T-helper 17 cell (primary cell): ENCODE measurements at places on chromosomes 5 and 9. TPM values are rescaled to one million over a fixed set of nuclear protein-coding genes. Genes with fewer than 3 reads are reported as not detected.

Gene TMEM215
- total RNA-seq: not detected

- H3K27ac ChIP-seq: no peak overlapping the region
- no peak overlapping the region for H3K4me3 ChIP-seq
- H3K4me1 ChIP-seq: peaks cover 24% of the 10 kb centered on the region
- peaks cover 11% of the 10 kb centered on the region for H3K36me3 ChIP-seq
- no peak for DNase-seq
Measured at GRCh38 chr9:77901771-77902170, 129.8 kb downstream of the GNAQ start.

DNA sequence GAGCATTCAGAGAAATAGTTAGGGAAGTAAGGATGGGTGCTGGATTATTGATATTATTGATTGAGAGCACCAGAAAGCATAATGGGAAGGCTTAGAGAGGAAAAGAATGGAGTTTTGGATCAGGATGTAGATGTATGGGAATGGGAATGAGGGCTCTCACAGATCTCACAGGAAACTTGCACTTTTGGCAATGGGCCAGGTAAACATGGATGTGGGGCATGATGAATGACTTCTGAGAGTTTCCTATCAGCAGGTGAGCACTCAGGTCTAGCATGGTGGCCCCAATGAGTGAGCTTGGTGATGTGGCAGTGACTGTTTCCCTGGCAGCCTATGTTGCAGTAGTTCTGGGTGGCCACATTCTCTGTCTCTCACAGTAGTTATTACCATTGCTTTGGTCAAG, 283.8 kb downstream of the FBXL7 start:
- DNase-seq: no peak
- H3K36me3 ChIP-seq: no peaks in the 10 kb centered on the region
- no peak overlapping the region for H3K27ac ChIP-seq
- H3K27me3 ChIP-seq: no peaks in the 10 kb centered on the region
- H3K4me1 ChIP-seq: no peaks in the 10 kb centered on the region
- H3K4me3 ChIP-seq: no peak overlapping the region

DNA sequence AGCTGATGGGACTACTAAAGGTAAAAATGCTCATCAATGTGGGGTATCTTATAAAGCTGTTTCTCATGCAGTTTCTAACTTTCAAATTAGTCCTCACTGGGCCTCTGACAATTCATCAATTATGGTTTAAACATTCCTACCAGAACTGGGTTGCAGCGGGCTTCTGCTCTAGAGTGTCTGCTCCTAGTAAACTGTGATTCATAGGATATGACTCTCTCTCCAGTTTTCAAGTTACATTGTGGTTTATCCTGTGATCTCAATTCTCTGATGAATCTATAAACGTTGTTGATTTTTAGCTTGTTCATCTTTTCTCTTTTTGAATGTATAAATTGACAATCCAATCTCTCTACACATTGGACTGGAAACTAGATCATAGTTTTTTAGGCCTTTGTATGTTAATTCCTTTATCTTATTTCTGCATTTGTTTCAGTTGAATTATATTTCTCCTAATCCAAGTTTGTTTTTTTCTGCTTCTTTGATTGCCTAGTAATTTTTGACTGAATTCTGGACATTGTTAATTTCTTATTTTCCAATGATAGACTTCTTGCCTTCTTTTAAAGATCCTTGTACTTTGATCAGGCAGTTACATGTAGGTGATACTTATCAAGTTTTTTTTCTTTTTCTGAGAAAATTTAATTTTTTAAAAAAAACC, 822.6 kb downstream of the TLE1 start:
- no peak for DNase-seq
- no peak overlapping the region for H3K27ac ChIP-seq
- H3K36me3 ChIP-seq: no peaks in the 10 kb centered on the region

Gene NEURL1B
- total RNA-seq: 0.23 TPM

DNA sequence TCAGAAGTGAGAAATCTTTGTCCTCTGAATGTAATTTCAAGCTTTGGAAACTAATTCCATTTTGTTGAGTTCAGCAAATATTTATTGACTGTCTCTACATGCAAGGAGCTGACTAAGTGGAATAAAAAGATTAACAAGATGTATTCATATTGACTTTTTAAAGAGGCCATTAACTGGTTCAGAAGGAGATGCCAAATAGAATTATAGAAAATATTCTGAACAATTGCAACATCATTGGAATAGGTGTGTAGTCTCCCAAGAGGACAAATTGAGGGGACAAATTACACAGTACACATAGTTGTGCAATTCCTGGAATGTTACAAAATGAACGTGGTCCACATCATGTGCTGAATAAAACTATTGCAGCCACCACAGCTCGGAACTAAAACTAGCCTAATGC, 224.2 kb downstream of the NPR3 start:
- peaks cover 5% of the 10 kb centered on the region for H3K27me3 ChIP-seq
- no peaks in the 10 kb centered on the region for H3K4me1 ChIP-seq
- no peaks in the 10 kb centered on the region for H3K36me3 ChIP-seq

- H3K27me3 ChIP-seq: no peaks in the 10 kb centered on the region
- H3K36me3 ChIP-seq: no peaks in the 10 kb centered on the region
- peak overlapping the region; percentile 3 for H3K27ac ChIP-seq
- H3K4me3 ChIP-seq: no peak overlapping the region
- peaks cover 9% of the 10 kb centered on the region for H3K4me1 ChIP-seq
- DNase-seq: no peak
Measured at GRCh38 chr5:79800979-79801827, 111.6 kb downstream of the CMYA5 start.

DNA sequence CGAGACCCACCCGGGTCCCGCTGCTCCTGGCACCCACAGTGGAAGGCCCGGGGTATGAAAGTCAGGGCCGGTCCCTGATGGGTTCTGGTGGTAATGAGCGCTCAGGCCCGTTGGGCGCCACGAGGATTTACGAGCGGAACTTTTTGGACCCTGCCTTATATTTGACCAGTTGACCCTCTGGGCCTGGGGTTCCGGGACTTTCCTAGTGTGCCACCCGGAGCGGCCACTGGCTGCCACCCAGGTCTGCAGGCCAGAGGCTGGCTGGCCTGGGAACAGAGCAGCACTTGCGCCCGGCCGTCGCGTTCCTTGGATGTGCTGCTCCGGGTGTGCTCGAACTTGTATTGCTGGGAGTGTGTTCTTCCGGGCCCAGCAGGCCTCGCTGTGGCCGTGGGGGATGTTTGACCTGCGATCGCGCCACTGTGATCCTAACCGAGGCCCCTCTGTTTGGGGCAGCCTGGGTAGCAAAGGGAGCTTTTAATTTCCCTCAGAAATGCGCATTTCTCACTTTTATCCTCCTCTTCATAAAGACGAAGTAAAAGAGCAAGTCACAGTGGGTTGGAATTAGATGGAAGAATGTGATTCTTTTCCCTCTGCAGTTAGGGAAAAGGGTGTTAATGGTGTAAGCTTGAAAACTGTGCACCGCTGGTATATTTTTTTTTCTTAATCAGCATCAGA, 1.2 kb downstream of the F2RL1 start:
- H3K36me3 ChIP-seq: no peaks in the 10 kb centered on the region
- peaks cover 10% of the 10 kb centered on the region for H3K4me1 ChIP-seq
- no peak overlapping the region for H3K27ac ChIP-seq
- H3K4me3 ChIP-seq: peak overlapping the region; percentile 88

DNA sequence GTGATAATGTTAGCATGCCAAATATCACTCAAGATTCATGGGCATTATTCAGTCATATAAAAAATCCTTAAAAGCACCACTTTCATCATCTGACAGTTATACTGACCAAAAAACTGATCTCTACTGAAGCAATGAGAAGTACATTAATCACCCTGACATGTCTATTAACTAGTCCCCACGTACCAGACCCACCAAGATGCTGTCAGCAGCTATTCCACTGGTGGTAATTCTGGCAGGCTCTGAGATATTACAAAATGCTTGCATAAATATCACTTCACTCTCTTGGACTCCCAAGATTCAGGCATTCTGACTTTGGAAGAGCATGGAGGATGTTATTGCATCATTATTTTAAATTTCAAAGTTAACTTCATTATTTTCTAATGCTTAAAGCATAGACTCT, 717.0 kb downstream of the DNAH5 start:
- no peak for DNase-seq
- no peaks in the 10 kb centered on the region for H3K36me3 ChIP-seq
- no peaks in the 10 kb centered on the region for H3K4me1 ChIP-seq

GRCh38 chr9:130402243-130402642, 42.5 kb upstream of the ASS1 start:
- no peaks in the 10 kb centered on the region for H3K4me1 ChIP-seq
- peaks cover 19% of the 10 kb centered on the region for H3K27me3 ChIP-seq
- H3K27ac ChIP-seq: no peak overlapping the region
- H3K4me3 ChIP-seq: no peak overlapping the region

Gene FAM200C
- not detected for total RNA-seq

Gene GBGT1
- 2.2 TPM for total RNA-seq

Gene MAMDC2
- not detected for total RNA-seq

- no peak for DNase-seq
- H3K36me3 ChIP-seq: no peaks in the 10 kb centered on the region
- no peak overlapping the region for H3K4me3 ChIP-seq
- no peaks in the 10 kb centered on the region for H3K27me3 ChIP-seq
- H3K27ac ChIP-seq: no peak overlapping the region
Measured at GRCh38 chr9:16368237-16369087, 502.0 kb downstream of the BNC2 start.

Gene ITGA2
- 0.62 TPM for total RNA-seq

Gene HBEGF
- 7.3 TPM for total RNA-seq

DNA sequence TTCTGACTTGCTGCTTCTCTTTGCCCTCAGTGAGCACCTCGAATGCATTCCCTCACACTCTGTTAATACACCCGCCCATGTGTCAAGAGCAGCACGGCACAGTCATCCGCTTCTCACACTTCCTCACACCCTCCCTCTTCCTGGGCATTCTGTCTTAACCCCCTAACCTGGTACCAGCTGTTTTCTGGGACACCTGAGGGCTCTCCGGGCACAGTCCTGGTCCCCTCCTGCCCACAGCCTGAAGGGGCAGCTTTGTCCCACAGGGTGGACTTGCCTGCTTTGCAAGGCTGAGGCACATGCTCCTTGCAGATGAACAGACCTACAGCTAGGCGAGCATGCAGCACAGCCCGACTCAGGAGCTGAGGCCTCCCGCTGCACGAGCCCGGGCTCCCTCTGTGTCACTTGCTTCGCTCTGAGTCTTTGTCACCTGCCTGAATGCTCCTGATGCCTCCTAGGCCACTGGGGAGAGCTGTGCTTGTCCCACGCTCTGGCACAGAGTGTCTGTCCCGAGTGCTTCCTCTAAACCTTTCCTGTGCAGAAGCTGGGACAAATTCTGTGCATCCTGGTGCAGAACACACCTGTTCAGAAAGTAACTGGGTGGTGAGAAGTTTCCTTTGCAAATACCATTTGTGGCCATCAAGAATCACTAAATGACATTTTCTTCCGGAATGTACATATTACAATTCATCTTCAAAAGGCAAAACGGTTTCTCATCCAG, 47.8 kb downstream of the AHRR start:
- no peak overlapping the region for H3K27ac ChIP-seq
- H3K36me3 ChIP-seq: no peaks in the 10 kb centered on the region
- no peak for DNase-seq

Gene SLIT3
- not detected for total RNA-seq

DNA sequence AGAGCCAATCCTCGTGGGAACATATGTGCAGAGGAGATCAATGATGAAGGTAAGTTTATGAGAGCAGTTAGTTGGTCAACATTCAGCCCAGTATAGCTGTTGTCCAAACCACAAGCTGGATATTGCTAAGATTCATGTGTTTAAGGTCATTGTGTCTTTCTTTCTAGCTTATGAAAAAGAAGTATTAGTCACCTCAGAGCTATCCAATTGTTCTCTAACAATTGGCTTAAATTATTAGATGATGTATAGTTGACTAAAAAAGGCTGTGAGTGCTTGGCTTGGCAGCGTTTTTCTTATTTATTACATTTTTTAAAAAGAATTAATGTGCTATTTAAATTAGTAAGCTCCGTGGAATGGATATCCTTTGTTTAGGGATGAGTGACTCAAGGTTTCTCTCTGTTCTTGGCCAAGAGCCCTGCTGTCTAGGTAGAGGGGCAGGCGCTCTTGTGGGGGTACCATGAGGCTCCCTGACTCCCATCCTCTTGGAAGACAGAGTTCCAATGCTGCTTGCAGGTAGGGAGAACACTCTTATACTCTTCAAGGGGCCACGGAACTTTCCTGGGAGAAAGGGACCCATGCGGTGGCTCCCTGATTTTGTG, 487.4 kb downstream of the IRX1 start:
- H3K4me1 ChIP-seq: no peaks in the 10 kb centered on the region
- H3K27ac ChIP-seq: no peak overlapping the region
- H3K27me3 ChIP-seq: no peaks in the 10 kb centered on the region
- no peak for DNase-seq
- H3K36me3 ChIP-seq: no peaks in the 10 kb centered on the region

Gene RBM27
- 25.9 TPM for total RNA-seq

- peaks cover 2% of the 10 kb centered on the region for H3K36me3 ChIP-seq
- peaks cover 3% of the 10 kb centered on the region for H3K4me1 ChIP-seq
- peaks cover 45% of the 10 kb centered on the region for H3K27me3 ChIP-seq
- H3K4me3 ChIP-seq: no peak overlapping the region
Measured at GRCh38 chr9:19481971-19482404, 73.2 kb downstream of the ACER2 start.

- DNase-seq: no peak
- H3K27me3 ChIP-seq: no peaks in the 10 kb centered on the region
- peak overlapping the region; percentile 45 for H3K27ac ChIP-seq
- H3K4me3 ChIP-seq: no peak overlapping the region
Measured at GRCh38 chr5:67031057-67031443, 165.5 kb downstream of the CD180 start.

Gene ALDH1A1
- 0.16 TPM for total RNA-seq

- DNase-seq: no peak
- no peaks in the 10 kb centered on the region for H3K27me3 ChIP-seq
- peaks cover 3% of the 10 kb centered on the region for H3K36me3 ChIP-seq
- no peak overlapping the region for H3K4me3 ChIP-seq
Measured at GRCh38 chr9:87714819-87715218, 11.1 kb upstream of the CTSL start.

GRCh38 chr9:78014776-78015175, 16.8 kb downstream of the GNAQ start:
- peaks cover 33% of the 10 kb centered on the region for H3K4me1 ChIP-seq
- no peaks in the 10 kb centered on the region for H3K36me3 ChIP-seq
- no peak overlapping the region for H3K27ac ChIP-seq
- no peaks in the 10 kb centered on the region for H3K27me3 ChIP-seq

Gene ACSL6
- 22.2 TPM for total RNA-seq

- no peaks in the 10 kb centered on the region for H3K36me3 ChIP-seq
- H3K27ac ChIP-seq: peak overlapping the region; percentile 37
- peaks cover 23% of the 10 kb centered on the region for H3K4me1 ChIP-seq
- DNase-seq: no peak
- H3K27me3 ChIP-seq: peaks cover 4% of the 10 kb centered on the region
- no peak overlapping the region for H3K4me3 ChIP-seq
Measured at GRCh38 chr9:104984121-104984520, 56.2 kb upstream of the ABCA1 start.

Gene CDC20B
- total RNA-seq: not detected

Gene PCDHGC5
- not detected for total RNA-seq
